ENCODE measurements at places on chromosomes 4 and X. TPM values are rescaled to one million over a fixed set of nuclear protein-coding genes. Genes with fewer than 3 reads are reported as not detected.

DNA sequence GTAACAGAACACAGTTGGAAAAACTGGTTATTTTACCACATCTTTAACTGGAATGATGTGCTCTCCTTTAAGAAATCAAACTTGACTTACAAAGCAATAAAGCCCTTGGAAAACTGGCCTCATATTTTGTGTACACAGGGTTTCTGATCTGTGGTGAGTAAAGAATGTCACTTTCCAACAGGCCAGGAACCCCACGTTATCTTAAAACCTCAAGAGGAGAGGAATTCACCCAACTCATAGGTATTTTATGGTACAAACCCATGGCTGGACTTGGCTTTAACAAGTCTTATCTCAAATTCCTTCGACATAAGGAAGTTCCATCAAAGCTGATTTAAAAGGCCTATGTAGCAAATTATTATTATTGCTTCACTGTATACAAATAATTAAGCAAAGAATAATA lies 1735.1 kb downstream of the PCDH7 start:
- DNase-seq = no peak
- no peak overlapping the region for H3K4me3 ChIP-seq

- no peak overlapping the region for H3K27ac ChIP-seq
- no peak for DNase-seq
- no peak overlapping the region for H3K4me3 ChIP-seq
- H3K27me3 ChIP-seq = no peaks in the 10 kb centered on the region
- no peaks in the 10 kb centered on the region for H3K36me3 ChIP-seq
These were observed 175.4 kb downstream of the SH3BGRL start for GRCh38 chrX:81377329-81377728.

- H3K36me3 ChIP-seq = no peaks in the 10 kb centered on the region
- H3K4me1 ChIP-seq = peaks cover 8% of the 10 kb centered on the region
- no peak overlapping the region for H3K27ac ChIP-seq
- no peak for DNase-seq
These were observed 299.1 kb downstream of the ARHGAP24 start for GRCh38 chr4:85774000-85774399.

DNA sequence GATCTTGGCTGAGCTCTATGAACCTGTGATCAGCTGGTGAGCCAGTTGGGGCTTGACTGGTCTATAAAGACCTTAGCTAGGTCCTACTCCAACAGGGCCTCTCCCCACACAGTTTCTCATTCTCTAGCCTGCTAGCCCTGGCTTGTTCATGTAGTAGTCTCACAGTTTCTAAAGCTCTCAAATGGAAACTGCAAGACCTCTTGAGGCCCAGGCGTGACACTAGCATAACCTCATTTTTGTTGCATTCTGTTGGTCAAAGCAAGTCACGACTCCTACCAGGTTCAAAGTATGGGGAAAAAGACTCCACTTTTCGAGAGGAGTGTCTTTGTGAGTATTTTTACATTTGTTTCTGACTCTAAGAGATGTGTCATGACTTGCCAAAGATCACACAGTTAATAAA lies 50.9 kb downstream of the CEP44 start:
- H3K36me3 ChIP-seq = no peaks in the 10 kb centered on the region
- no peaks in the 10 kb centered on the region for H3K27me3 ChIP-seq
- no peaks in the 10 kb centered on the region for H3K4me1 ChIP-seq
- no peak overlapping the region for H3K27ac ChIP-seq
- DNase-seq = no peak

ERVMER34-1 gene
- 2.2 TPM for total RNA-seq
